Thoracic aorta (tissue), 2 donors: ENCODE measurements at places on chromosomes 2 and 18.

DNA sequence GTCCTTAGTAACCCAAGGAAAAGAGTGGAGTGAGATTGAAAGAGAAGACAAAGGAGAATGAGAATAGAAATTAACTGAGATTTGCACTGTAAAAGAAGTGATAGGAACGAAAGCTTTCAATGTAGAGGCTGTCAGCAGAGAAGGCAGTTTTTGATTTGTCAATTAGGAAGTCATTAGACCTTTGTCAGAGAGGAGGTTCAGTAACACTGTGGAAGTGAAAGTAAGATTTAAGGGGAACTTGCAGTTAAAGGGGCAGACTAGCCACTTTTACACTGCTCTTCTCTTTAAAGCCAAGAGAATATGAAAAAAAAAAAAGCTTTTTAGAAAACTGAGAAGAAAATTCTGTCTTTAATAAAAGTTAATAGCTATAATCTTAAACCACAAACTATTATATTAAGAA, 11.5 kb upstream of the KYNU start:
- DNase-seq: no peak

- DNase-seq: no peak
Measured at GRCh38 chr2:182821182-182821581, 45.3 kb downstream of the FRZB start.

- no peak for DNase-seq
Measured at GRCh38 chr2:226461981-226462380, 337.6 kb downstream of the IRS1 start.

DNA sequence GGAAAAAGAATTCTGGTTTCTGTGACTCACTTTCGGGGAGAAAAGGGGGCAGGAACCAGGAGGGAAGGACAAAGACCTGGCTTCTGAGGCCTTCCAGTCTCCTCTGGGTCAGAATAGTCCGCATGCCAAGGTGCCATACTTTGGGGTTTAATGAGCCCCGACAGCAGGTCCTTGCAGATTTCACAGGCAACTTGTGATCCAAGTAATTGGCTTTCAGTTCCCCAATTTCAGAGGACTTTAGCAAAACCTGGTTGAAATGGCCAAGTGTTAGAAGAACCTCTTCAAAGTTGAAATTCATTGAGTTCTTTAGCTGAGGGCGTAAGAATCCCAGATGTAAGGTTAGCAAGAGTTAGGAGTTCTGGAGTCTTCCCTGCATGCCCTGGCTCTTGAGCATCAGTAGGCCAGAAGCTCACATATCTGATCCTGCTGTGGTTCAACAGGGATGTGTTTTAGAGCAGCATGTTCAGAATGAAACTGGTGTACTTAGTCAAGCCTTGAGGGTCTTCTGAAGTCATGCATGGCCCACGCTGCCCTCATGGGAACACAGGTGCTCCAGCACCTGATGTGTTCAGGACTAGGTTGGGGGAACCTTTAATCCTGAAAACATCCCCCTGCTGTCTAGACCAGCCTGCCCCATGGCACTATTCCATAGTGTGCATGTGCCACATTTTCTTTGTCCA, 143.0 kb downstream of the NUP35 start:
- DNase-seq: no peak

GRCh38 chr2:86752934-86753333, 32.8 kb downstream of the RMND5A start:
- no peak for DNase-seq

GRCh38 chr2:218075975-218076811, 7.1 kb downstream of the RUFY4 start:
- DNase-seq: no peak

DNA sequence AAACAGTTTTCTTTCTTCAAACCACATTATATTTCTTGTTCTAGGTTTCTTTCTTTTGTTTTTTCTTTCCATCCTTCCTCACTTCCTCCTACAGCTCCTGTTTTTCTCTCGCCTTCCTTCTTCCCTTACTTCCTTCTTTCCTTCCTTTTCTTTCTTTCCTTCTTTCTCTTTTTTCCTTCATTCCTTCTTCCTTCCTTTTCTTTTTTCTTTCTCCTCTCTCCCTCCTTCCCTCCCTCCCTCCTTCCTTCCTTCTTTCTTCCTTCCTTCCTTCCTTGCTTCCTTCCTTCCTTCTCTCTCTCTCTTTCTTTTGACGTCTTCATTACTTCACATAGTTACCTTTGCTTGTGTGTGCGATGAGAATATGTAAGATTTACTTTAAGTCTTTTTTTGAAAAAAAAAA, 470.0 kb upstream of the FSIP2 start:
- no peak for DNase-seq

DNA sequence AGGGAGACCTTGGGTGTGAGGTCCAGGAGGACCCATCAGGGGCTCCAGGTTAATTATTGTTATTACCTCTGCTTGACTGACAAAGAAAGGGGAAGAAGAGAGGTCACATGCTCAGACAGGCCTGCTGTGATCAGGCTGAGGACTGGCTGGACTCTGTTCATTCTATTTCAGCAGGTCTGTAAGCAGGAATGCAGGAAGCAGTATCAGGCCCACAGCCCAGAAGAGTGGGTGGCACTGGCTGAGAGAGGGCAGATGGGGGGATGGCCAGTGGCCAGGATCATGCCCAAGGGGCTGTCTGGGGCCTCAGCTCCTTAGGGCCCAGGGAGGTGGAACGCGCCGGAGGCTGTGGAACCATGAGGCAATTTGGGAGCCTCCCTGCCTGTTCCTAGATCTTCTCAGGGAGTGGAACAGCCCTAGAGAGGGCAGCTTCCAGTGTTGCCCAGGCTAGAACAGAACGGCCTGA, 43.7 kb upstream of the ZBTB7C start:
- DNase-seq: no peak

- DNase-seq: no peak
Measured at GRCh38 chr2:201152999-201153815, 29.7 kb upstream of the CASP10 start.

GRCh38 chr18:3171631-3172030, 48.1 kb downstream of the MYOM1 start:
- DNase-seq: no peak
